ENCODE measurements at places on chromosomes 7 and 10.

DNA sequence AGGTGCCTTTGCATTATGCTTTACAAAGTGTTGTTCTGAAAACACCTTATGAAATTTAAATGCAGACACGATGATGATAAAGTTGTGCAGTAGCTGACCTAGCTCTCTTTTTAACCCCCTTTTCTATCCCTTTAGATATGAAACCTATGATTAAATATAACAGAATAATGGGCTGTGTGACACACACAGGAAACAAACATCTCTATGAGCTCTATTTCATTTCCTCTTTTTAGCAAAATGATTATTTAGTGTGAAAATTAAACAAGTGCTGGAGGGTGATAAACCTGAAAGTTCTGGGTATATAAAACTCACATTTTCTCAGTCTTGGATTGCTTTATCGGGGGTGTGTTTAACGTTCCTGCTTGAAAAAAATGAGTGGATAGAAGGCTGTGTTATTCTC, 1310.5 kb upstream of the CELF2 start:
- no peak for ATAC-seq

DNA sequence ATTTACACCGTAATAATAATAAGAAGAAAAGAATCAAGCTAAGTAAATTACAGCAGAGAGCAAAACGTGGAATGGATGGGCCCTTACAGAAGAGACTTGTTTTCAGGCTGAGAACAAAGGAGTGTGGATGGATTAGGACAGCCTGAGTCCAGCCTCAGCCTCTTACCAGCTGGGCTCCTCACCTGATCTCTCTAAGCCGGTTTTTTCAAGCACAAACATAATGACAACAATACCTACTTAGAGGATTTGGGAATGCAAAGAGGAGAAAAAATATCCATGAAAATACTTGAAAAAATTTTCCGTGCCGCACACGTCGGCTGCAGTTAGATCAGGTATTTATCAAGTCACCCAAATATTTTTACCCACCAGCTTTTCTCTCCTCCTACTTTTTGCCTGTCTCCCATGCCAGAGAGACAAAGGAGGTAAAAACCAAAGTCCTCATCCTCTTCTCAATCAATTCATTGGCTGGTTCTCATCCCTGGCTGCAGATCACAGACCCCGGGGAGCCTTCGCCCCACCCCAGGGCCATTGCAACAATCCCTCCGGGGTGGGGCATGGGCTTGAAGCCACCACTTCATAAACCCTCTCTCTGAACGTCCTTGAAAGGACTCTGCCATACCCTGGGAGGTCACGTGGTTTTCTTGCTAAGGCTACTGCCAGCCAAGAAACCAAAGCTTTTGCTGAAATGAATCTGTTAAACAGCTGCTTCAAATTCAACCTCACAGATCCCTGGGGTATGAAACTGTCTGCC, 29.7 kb upstream of the GTF2I start:
- peak; percentile 58 for ATAC-seq

DNA sequence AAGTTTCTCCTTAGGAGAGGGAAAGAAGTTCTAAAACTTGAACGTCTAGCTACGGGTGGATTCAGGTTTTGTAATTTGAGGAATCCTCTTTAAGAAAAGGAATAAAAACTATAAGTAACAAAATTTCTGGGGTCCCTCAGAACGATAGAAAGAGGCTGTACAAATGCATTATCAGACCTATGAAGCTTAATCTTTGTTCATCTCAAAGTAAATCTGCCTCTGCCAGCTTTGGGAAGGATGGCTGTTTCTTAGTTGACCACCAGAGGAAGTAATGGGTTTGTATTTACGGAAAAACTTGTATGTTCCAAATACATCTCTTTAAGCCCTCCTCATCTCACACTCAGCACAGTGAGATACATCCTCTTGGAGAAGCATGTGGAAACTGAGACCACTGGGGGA, 864 bp downstream of the PSTK start:
- peak; percentile 78 for ATAC-seq

DNA sequence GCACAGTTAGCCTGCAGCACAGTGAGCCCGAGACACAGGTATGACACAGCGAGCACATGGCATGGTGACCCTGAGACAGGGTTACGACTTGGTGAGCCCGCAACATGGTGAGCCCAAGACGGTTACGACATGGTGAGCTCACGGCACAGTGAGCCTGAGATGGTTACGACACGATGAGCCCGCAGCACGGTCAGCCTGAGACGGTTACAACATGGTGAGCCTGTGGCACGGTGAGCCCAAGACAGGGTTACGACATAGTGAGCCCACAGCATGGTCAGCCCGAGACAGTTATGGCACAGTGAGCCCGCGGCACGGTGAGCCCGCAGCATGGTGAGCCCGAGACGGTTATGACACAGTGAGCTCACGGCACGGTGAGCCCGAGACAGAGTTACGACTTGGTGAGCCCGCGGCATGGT, 156.1 kb downstream of the MAD1L1 start:
- ATAC-seq: no peak

DNA sequence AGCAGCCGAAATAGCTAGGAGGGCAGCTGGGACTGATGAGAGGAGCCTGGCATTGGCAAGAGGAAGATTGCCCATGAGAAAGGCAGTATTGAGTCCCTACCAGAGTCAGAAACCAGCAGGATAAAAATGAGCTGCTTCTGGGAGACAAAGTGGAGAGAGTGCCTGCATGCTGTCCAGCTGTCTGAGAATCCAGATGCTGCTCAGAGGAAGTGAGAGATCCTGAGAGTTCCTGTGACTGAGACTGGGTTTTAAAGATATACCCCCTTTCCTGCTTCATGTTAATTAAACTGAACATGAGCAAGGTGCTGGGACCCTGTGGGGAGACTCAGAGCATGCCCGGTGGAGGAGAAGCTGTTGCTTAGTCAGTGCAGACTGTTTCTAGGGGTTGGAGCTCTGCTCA, 107.5 kb downstream of the KIF20B start:
- no peak for ATAC-seq

- no peak for ATAC-seq
Observed at GRCh38 chr10:35037104-35037503, 53.0 kb downstream of the CUL2 start.

DNA sequence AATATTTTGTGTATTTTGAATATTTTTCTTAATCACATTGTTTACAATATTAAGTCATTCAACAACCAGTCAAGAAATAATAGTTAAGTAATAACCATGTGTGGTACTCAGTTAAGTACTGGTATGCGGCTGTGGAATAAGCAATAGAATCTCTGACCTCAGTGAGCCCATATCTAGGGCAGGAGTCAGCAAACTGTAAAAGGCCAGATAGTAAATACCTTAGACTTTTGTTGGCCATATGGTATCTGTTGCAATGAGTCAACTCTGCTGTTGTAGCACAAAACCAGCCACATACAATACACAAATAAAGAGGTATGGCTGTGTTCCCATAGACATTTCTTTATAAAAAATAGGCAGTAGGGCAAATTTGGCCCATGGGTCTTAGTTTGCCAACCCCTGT, 311.6 kb upstream of the SEMA3A start:
- ATAC-seq: no peak

DNA sequence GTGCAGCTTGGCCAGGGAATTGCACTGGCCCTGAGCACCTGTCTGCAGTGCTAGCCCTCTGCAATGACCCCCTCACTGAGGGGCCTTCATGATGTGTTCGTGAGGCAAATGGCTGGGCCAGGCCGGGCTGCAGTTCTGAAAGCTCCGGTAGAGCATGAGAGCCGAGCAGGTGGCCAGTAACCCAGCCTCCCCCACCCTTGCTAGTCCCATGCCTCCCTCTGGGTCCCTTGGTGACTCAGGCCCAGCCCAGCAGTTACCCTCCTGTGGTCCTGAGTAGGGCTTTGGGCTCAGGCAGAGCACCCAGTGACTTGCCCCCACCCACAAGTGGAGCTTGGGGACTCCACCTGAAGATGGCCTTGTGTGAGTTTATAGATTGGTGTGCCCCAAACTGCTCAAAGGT, 16.1 kb upstream of the CSGALNACT2 start:
- no peak for ATAC-seq

DNA sequence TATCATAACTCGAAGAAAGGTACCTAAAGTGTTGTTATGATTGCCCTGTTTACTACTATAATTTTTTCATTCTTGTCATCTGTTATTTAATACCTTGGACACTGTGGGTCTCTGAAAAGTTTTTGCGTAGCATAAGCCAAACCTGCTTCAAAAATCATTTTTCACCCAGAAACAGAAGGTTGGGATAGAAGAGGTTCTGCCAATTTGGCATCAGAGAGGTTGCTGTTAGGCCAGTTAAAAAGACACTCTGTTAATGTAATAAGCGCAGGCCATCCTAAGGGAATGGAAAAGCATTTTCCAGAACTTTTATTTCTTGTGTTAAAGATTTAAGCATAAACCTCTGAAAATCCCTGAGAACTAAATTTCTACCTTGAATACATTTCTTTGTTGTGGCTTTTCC, 212.2 kb downstream of the BMPER start:
- no peak for ATAC-seq

DNA sequence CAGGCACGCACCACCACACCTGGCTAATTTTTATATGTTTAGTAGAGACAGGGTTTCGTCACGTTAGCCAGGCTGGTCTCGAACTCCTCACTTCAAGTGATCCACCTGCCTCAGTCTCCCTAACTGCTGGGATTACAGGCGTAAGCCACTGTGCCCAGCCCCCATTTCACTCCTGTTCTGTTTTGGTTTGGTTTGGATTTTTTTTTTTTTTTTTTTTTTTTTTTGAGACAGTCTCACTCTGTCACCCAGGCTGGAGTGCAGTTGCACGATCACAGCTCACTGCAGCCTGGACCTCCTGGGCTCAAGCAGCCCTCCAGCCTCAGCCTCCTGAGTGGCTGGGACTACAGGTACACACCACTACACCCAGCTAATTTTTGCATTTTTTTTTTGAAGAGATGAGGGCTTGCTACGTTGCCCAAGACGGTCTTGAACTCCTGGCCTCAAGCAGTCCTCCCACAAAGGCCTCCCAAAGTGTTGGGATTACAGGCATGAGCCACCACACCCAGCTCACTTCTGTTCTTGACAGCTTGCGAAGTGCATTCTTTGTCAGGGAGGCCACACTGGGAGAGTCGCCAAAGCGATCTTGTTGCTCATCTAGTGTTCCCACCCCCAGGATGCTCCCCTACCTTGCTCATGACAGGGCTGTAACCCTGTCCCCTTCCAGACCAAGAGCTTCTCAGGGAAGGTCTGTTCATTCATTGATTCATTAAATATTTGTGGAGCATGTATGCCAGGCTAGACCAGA, 229.1 kb downstream of the CUX1 start:
- ATAC-seq: no peak

GRCh38 chr7:25259487-25260243, 31.4 kb upstream of the NPVF start:
- peak; percentile 95 for ATAC-seq

DNA sequence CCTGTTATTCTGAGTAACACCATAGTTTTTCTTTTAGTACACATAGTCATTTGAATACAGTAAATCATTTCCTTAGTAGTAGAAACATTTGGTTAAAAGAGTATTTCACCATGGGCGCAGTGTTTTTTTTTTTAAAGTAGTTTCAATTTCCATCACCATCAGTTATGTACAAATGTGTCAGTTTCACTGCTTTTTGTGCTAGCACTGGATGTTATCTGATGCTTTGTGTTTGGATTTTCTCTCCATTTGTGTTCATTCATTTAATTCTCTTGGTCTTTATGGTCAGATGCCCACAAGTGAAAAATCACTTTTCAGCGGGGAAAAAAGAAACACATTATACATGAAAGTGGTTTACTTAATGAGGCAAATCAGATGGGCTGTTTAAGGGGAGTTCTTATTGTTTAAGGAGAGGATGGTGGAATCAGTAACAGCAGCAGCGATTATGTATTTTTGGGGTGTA, 16.0 kb upstream of the HK1 start:
- no peak for ATAC-seq

GRCh38 chr7:127391591-127392181, 822 bp downstream of the ZNF800 start:
- ATAC-seq: peak; percentile 58

DNA sequence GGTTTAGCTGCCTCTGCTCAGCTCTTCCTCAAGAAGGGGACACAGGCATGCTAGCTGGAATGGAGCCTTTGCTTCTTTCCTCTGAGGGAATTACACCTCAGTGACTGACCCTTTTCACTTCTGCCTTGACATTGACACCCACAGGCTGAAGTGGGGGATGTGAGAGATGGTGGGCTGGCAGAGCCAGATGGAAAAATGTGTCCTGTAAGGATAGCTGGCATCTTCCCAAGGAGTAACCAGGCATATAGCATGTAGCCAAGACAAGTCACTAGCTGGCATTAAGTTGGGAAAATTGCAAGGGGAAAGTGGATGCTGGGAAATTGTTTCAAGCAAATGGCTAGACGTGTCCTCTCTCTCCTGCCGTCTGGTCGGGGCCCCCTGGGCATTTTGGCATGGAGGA, 19.9 kb downstream of the STMP1 start:
- ATAC-seq: no peak

DNA sequence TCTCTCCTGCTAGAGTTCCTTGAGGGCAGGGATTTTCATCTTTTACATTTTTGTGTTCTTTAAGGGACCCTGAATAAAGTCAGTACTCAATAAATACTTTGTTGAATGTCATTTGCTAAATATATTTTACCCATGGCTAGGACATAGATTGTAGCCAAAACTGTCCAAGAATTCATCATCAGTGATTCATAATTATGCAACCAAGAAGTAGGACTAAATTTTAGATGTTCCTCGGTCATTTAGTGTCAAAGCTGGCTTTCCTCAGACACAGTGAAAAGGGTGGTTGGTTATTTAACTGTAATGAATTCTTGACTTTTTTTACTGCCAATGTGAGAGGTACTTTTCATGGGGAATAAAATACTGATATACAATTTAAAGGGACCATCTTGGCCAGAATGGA, 3.3 kb downstream of the NUDT13 start:
- ATAC-seq: no peak

GRCh38 chr7:108140671-108141070, 10.5 kb upstream of the LAMB4 start:
- no peak for ATAC-seq

GRCh38 chr7:129778770-129779601, 167.5 kb downstream of the NRF1 start:
- no peak for ATAC-seq

DNA sequence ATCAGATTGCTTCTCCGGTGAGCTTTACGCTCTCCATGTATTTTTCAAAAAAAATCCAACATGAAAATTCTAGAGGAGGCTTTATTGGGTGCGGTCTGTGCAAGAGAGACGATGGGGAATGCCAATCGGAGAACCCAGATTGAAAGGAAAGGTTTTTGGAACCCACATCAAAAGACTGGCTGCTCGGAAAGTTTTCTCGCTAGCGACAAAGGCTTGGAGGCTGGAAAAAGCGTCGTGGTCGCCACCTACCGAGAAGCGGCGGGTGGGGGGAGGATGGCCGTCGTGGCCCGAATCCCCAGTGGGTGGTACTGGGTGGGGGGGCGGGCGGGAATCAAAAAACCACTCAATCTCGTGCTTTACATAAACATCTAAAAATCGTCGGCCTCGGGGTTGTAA, 1.1 kb upstream of the GTF2I start:
- ATAC-seq: peak; percentile 4

- no peak for ATAC-seq
Observed at GRCh38 chr7:18550574-18550973, 55.0 kb downstream of the HDAC9 start.

GRCh38 chr10:89954787-89955566, 253.6 kb downstream of the KIF20B start:
- ATAC-seq: peak; percentile 30

GRCh38 chr10:514137-514671, 175.3 kb downstream of the DIP2C start:
- ATAC-seq: no peak

GRCh38 chr7:20596653-20597052, 18.8 kb upstream of the ABCB5 start:
- ATAC-seq: no peak
